ENCODE measurements at places on chromosomes 6 and 20. TPM values are rescaled to one million over a fixed set of nuclear protein-coding genes. Genes with fewer than 3 reads are reported as not detected.

Gene CST2
- not detected for total RNA-seq

Gene PKIB
- 28.0 TPM for total RNA-seq

Gene PERP
- total RNA-seq = 42.5 TPM

Gene ZBTB46
- 7.3 TPM for total RNA-seq

Gene RBBP9
- total RNA-seq = 22.8 TPM

Gene C6orf15
- not detected for total RNA-seq

Gene SNAP91
- not detected for total RNA-seq

Gene LRRC73
- 0.22 TPM for total RNA-seq

Gene SIGLEC1
- total RNA-seq = not detected

Gene FAXC
- total RNA-seq = 3.9 TPM

Gene HLA-DOB
- 0.29 TPM for total RNA-seq

Gene SPATS1
- total RNA-seq = not detected

Gene MYO6
- total RNA-seq = 10.2 TPM

Gene SMIM8
- total RNA-seq = 3.4 TPM

Gene C6orf62
- total RNA-seq = 81.8 TPM

Gene DNMT3B
- 7.3 TPM for total RNA-seq

Gene HLA-DQA1
- total RNA-seq = not detected

Gene VGLL2
- total RNA-seq = not detected

Gene MRAP2
- total RNA-seq = 0.07 TPM

Gene MICB
- 25.6 TPM for total RNA-seq

Gene TGM2
- 773 TPM for total RNA-seq

Gene PAK5
- not detected for total RNA-seq

Gene CARMIL1
- 17.0 TPM for total RNA-seq

Gene CLDN20
- not detected for total RNA-seq

Gene PPIL1
- total RNA-seq = 39.9 TPM

Gene TRIM15
- not detected for total RNA-seq

Gene PLCB1
- total RNA-seq = 4.4 TPM

Gene C6orf141
- total RNA-seq = 43.8 TPM

Gene SLCO4A1
- 162 TPM for total RNA-seq

Gene ARFGEF3
- total RNA-seq = 8.8 TPM

Gene FAM209B
- total RNA-seq = not detected

Gene PRR18
- total RNA-seq = not detected

Gene LY6G5C
- total RNA-seq = 1.6 TPM

Gene RBM24
- total RNA-seq = 2.0 TPM
